ENCODE measurements at places on chromosomes 4 and X. TPM values are rescaled to one million over a fixed set of nuclear protein-coding genes. Genes with fewer than 3 reads are reported as not detected.

DNA sequence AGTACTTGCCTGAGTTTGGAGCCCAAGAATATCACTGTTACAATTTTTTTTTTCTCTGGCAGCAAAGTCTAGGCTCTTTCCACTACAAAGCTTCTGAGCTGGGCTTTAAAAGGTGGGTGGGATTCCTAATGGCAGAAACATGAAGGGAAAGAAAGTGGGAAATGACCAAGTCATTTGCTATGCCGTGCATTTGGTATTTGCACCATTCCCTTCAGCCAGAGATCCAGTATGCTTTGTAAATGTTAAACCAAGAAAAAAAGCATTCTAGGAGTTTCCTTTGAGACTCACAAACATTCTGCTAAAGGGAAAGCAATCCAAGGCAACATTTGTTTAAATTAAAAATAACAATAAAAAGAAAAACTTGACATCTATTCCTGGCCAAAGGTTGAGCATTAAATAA is 451.2 kb downstream of the RAB28 start:
- no peak for DNase-seq

DNA sequence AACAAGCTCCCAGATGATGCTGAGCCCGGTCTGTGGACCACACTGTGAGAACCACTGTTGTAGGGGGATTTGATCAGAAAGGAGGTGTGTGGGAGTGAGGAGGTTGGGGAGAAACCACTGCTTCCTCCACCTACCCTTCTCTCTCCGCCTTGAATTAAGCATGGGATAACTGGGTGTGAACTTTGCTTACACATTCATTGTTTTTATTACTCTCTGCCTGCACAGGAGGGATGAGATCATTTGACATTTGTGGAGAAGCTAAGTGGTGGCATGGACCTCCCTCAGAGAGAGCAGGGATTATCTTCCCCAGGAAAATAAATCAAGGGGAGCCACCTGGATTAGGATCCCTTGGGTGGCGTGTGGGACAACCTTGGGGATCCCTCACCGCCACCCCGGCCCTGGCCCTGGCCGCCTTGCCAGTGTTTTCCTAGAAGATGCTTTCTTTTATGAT is 212.1 kb upstream of the ATP6AP2 start:
- no peak for DNase-seq

- DNase-seq: no peak
Measured at GRCh38 chrX:12986164-12986779, 11.4 kb downstream of the TMSB4X start.

- DNase-seq: no peak
Measured at GRCh38 chrX:34629572-34629971, 27.5 kb downstream of the TMEM47 start.

GRCh38 chrX:13051529-13052172 is 7.2 kb upstream of the FAM9C start:
- peak; percentile 78 for DNase-seq

- DNase-seq: no peak
Measured at GRCh38 chrX:5236749-5237148, 991.9 kb downstream of the NLGN4X start.

- no peak for DNase-seq
Measured at GRCh38 chr4:74623041-74623440, 171.3 kb downstream of the BTC start.

DNA sequence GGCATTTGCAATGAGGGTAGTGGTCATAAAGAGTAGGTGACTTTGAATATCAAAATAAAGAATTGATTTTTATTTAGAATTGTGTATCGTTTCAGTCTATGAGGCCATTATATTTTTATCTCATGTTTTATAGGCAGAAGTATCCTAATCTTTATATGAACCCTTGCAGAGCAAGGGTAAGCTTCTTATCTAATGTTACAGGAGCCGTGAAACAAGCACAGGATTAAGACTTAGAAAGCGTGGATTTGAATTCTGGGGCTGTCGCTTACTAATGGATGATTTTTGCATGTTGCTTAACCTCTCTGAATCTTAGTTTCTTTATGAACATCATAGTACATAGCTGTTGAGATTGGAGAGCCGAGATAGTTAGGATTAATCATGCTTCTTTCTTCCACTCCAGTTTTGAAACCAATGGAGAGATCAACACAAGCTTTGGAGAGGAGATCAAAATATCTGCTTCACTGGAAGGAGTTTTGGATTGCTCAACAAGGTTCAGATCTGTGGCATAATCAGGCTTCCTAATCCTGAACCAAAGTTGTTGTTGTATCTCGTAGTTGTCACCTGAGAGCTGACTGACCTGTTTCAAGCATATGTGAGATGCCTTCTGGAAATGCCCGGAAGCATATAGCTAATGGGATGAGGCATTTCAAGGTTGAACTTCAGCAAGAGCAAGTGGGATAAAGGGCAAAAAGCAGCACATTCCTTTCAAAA is 166.9 kb upstream of the GK2 start:
- no peak for DNase-seq

SRPX gene
- total RNA-seq: not detected
